ENCODE measurements at places on chromosomes 1 and 21.

DNA sequence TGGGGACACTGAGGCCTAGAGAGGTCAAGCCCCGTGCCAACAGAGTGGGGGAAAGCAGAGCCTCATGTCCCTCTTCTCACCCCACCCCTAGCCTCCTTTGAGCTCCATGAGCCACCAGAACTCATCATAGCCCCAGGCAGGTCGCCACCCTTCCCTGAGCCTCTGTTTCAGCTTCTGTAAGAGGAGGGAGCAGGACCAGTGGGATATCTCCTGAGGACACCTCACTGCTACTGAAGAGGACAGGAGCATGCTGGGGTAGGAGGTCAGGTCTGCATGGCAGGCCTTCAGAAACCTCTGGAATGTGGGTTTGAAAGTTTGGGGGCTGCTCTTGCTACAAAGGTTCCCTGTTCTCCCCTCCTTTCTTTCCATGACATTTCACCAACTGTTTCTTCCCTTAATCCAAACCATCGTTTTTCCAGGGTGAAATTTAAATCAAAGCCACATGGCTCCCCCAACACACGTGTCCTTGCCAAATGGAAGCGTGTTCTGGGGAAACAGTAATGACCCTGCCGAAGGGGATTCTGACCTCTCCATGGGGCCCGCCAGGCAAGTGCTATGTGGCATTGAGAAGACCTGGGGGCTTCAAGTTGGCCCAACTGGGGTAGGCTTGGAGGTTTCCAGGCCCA, 88.1 kb upstream of the RUNX3 start:
- no peak for DNase-seq

DNA sequence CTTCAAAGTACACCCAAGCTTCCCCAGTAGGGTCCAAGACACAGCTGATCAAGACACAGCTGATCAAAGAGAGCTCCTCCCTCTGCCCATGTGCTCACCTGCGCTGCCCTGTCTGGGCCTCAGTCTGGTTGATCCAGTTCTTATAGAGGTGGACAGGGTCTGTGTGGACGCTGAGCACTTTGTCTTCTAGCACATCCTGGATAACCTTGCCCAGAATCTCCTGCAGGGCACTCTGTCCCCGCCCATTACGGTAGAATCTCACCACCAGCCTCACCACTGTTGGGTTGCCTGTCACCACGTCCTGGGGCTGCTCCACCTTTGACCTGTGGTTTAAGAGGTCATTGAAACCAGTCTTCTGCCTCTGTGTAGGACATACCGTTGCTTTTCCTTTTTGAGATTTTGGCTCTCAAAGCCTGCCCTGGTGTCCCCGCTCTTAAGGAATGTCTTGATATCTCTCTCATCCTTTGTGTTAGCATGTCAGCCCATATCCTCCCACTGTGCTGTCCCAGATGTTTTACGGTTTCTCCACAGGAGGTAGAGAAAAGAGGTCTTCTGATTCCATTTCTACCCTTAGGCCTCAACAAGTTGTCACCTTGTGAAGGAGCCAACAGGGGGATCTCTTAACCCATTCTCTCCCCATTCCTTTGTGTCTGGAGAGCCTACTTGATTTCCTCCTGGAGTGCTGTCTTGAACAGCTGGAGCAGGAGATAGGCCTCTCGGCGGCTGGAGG, 33.5 kb downstream of the IQGAP3 start:
- no peak for DNase-seq

GRCh38 chr1:226041419-226041818, 21.1 kb upstream of the H3-3A start:
- no peak for DNase-seq

GRCh38 chr21:17527711-17528110, 14.9 kb downstream of the CXADR start:
- DNase-seq, result no peak

DNA sequence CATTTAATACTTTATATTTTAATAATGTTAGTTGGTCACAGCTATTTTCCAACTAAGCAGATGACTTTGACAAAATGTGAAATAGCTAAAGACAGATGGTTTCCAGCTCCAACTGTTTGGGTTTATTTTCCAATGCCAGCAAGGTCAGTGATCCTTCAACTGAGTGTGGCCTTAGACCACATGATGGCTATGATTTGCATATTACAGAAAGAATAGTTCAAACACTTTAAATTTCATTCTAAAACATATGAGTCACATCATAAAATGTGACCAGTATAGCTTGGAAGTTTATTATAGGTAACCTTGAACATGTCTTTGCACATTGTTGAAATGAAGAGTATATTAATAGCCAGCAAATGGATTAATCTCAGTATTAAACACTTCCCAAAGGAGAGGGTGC, 454.0 kb upstream of the C1orf87 start:
- no peak for DNase-seq

GRCh38 chr1:33519240-33519884, 46.9 kb downstream of the ZSCAN20 start:
- DNase-seq, result no peak

GRCh38 chr1:115051850-115052249, 22.2 kb downstream of the TSHB start:
- DNase-seq, result no peak

GRCh38 chr21:23138797-23139196, 2140.6 kb downstream of the NCAM2 start:
- no peak for DNase-seq

DNA sequence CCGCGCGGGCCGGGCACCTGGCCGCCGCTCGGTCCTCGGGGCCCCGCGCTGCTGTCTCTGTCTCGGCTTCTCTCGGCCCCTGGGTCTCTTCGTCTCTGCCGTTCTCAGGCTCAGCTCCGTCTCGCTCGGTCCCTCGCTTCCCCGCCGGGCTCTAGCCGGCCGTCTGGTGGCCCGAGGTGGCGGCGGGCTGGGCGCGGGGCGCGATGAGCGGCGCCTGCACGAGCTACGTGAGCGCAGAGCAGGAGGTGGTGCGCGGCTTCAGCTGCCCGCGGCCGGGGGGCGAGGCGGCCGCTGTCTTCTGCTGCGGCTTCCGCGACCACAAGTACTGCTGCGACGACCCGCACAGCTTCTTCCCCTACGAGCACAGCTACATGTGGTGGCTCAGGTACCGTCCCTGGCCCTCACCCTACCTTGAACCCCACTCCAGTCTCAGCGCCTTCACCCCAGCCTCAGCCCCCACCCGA, 355 bp downstream of the SHISAL2A start:
- DNase-seq, result peak; percentile 27

- DNase-seq, result no peak
Observed at GRCh38 chr1:194959795-194960194, 1648.4 kb downstream of the KCNT2 start.

GRCh38 chr1:36658838-36659237, 176.1 kb upstream of the CSF3R start:
- no peak for DNase-seq

DNA sequence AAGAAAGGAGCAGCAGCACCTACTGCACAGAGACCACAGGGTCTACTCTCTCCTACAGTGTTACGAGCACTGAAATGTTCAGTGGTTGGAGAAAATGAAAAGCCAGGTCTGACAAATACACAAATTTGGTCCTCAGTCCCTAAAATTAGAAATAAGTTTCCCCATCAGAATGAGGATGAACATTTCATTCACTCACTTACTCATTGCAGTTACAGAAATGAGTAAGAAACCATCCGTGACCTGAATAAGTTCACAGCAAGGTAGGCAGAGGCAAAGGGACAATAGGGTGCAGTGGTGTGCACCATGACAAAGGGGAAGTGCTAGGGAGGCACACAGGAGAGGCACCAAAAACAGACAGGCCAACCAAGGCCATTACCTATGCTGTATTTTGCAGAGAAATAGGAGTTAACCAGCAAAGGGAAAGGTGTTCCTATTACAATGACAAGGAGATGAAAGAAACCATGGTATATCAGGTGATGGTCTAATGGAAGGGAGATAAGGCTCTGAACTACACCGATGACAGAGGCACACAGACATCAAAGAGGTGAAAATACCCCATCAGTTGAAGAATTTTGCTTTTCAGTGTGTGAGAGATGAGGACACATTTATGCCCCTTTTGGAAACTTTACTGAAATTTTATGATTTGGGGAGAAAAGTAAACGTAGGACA, 29.4 kb downstream of the VAV3 start:
- no peak for DNase-seq

GRCh38 chr1:14522926-14523241, 75.6 kb upstream of the KAZN start:
- no peak for DNase-seq

- DNase-seq, result no peak
Observed at GRCh38 chr1:203769505-203770343, 4.7 kb downstream of the LAX1 start.

GRCh38 chr1:55196433-55197035, 18.6 kb downstream of the USP24 start:
- DNase-seq, result no peak

DNA sequence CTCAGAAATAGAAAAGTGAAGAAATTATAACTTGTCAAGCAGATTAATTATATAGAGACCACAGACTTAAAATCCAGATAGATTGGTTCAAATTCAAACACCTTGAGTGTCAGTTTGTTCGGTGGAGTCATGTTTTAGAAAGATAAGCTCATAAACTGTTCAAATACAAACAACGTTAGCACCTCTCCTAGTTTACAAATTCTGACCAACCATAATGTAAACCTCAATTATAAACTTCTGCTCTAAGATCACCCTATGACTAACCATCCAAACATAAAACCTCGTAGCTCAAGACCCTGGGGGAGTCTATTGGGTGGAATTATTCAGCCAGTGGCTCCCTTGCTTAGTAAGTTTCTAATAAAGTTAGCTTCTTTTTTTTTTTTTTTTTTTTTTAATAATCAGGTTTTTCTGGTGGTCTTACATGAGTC, 12.4 kb downstream of the CBR1 start:
- DNase-seq, result no peak

DNA sequence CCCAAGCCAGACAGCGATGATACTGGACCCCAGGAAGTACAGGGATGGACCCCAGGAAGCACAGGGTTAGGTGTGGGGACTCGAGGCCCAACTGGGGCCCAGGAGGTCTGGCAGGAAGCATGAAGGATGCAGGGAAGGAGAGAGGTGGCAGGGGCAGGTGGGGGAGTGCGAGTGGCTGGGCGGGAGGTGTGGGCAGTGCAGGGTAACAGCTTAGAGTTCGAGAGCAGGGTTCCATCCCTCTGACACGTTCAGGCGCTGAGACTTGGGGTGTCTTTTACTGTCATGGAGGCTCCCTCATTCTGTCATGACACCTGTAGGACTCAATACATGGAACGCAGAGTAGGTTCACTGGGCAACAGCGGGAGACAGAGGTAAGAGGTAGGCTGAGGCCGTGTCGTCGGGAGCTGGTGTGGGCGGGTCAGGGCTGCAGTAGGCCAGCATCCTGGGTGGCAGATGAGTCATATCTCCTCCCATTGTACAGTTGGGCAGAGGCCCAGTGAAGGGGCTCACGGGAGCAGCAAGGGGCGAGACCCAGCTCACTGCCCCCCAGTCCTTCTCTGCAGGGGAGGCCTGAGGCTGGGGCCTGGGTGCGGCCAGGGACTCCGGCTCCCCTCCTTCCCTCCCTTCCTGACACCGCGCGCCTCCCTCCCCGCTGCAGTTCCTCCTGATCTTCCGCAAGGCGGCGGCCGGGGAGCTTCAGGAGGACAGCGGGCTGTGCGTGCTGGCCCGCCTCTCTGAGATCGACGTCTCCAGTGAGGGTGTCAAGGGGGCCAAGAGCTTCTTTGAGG, 11.6 kb upstream of the CTRC start:
- DNase-seq, result no peak

DNA sequence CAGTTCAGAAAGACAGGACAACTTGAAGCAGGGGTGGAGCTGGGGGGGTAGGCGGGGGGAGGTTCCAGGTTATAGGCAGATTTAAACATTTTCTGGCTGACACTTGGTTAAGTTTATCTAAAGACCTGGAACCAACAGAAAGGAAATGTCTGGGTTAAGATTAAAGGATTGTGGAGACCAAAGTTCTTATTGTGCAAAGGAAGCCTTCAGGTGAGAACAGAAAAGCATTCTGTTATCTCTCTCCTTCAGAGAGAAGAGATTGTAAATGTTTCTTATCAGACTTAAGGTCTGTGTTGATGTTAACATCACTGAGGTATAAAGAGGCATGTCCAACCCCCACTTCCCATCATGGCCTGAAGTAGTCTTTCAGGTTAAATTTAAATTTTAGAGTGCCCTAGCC, 3.7 kb upstream of the ACADM start:
- DNase-seq, result no peak

All from T-helper 9 cell (primary cell).